Activated naive CD4-positive, alpha-beta T cell treated with anti-CD3 and anti-CD28 coated beads, Interleukin-2, amount 50 U/mL, for 16 hours (primary cell): ENCODE measurements at places on chromosomes 4 and X.

DNA sequence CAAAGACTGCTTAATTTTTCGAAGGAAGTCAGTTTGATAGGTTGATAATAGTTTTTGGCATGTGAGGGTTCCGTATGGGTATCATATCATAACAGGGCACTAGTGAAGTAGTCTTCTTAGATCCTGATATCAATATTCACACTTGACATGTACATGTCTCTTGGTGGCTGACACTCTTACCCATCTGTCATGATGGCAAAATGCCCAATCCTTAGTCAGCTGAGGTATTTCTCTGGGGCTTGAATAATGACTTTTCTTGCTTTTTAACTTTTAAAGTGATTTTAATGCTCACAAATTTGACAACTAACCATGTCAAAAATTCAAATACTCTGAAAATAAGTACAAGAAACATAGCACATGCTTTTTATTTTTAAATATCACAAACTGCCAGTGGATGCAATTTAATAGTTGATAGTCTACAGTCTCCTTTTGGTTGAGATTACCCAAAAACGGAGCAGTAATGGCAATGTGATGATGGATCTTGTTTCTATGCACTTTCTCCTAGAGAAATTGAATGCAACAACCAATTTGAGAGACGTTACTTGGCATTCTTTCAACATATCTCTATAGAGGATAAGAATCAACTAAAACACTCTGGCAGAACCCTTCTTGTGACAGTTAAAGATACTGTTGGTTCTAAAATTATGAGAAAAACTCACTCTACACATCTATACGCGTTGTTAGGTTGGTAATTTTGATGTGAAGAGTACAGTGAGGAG, 552.9 kb upstream of the PABPC4L start:
- DNase-seq = no peak

DNA sequence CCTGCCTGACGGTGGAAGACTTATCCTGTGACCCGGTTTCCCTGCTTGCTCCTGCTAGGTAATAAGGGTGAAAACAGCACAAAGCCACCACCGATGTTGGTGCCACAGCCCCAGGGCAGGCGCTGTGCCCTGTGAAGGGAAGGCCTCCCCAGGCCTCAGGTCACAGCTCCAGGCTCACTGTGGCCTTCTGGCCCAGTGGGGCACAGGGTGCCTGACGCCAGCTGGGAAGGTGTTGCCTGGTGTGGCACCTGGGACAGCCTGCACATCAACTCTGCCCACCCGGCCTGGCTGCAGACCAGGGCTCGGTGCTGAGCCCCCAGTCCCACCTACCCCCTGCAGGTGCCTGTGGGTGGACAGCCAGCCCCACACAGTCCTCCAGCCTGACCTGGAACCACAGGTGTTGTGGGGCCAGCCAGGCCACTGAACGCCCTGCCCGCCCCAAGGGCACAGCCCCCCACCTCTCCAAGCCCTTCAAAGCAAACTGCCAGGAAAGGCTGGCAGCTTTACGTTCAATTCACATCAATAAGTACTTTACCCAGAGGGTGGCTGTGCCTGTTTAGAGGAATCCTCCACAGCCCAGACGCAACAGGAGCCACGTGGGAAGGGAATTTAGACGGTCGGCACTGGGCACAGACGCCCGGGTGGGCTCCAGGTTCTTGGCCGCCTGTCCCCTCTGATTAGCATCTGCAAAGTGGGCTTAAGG, 54.3 kb downstream of the ZFYVE28 start:
- no peak for DNase-seq

DNA sequence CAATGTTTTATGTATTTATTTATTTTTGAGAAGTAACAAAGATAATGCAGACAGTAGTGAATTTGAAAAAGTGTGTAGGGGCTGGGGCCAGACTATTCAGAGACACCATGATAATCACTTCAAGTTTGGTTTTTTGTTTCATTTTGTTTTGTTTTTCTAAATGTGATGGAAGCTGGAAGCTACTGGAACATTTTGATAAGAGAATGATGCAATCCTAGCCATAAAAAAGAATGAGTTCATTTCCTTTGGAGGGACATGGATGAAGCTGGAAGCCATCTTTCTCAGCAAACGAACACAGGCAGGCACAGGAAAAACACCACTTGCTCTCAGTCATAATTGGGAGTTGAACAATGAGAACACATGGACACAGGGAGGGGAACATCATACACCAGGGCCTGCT, 706.6 kb upstream of the EPHA5 start:
- DNase-seq = no peak

DNA sequence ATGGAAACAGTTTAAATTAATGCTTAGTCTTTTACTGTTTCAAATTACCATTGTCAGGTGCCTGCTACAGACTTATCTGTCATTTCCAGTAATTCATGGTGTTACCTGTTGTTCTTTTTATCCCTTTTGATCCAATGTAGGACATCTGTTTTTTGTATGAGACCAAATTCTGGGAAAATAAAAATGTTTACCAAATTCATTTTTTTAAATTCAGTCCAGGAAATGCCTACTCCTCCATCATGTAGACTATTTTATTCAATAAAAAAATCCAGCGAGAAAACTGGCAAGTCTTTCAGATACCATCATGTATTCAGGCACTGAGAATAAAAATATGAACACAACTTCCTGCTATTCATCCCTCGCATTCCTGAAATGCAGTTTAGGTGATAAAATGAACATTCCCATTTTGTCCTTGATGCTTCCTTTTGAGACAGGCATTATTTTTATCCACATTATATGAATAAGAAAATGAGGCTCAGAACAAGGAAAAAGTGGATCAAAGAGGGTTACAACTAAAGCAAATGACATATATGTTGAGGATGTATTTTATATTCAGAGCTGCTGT, 584.2 kb downstream of the SPRY1 start:
- DNase-seq = no peak
